Caudate nucleus (tissue), 63 donors: ENCODE measurements at places on chromosomes 6 and 20.

- DNase-seq = no peak
These were observed 27.1 kb upstream of the BACH2 start for GRCh38 chr6:90323706-90324105.

DNA sequence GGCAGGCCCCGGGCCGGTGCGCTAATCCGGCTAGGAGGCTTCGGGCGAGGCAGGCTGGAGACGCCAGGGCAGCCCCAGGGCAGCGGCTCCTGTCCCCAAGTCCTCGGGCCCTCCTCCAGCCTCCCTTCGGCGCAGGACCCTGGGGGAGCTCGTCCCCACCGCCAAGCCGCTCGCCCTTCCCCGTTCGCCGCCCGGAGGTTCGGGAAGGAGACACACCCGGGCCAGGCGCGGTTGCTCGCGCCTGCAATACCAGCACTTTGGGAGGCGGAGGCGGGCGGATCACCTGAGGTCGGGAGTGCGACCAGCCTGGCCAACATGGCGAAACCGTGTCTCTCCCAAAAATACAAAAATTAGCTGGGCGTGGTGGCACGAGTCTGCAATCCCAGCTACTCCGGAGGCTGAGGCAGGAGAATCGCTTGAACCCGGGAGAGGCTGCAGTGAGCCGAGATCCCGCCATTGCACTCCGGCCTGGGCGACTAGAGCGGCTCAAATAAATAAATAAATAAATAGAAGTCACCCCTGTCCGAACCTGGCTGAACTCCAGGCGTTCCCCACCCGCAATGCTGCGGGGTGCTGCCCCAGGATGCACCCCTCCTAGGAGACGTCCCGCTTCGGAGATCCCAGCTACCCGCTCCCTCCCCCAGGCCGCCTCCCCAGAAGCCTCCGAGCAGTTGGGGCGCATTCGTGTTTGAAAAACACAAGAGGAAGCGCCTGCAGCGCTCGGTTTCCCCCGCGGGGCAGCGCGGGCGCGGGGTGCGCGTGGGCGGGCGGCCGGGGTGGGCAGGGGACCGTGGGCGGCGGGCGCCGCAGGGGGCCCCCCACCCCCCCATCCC is 27.5 kb downstream of the SERPINB9 start:
- no peak for DNase-seq

- DNase-seq = no peak
These were observed 100.2 kb downstream of the TRMT11 start for GRCh38 chr6:126086560-126086959.

GRCh38 chr20:43863330-43863729 is 51.3 kb upstream of the TOX2 start:
- no peak for DNase-seq

- DNase-seq = peak; percentile 26
These were observed 78.7 kb upstream of the BTN3A2 start for GRCh38 chr6:26286168-26286877.

DNA sequence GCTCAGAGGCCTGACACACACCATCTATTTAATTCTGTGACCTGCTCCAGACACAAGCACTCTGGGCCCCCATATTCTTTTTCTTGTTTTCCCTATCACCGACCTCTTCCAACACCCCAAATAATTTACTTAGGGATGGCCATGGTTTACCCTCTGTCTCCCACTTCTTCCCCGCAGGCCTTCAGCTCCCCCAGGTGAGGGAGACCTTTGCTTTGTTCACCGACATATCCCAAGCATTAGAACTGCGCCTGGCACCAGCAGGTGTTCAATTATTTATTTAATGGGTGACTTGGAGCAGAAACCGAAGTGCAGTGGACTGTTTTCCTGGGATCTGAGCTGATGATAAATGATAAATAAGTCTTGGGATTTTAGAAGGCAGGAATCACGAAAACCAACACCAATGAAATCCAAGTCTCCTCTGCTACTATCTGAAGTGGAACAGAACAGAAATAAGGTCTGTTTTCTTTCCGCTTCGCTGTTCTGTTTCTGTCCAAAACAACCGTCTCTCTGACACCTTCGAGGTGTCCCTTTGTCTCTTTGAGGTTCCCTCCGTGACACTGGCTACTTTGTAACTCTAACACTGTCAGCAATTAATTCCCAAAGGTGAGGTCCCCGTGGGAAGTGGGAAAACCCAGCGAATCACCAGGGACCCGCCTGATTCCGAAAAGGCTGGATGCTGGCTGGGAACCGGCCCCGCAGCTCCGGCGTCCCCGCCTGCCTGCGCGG is 1.1 kb upstream of the RIN2 start:
- no peak for DNase-seq

- no peak for DNase-seq
These were observed 13.5 kb upstream of the DAAM2 start for GRCh38 chr6:39778581-39779255.

GRCh38 chr20:10949930-10950783 is 276.4 kb upstream of the JAG1 start:
- DNase-seq = no peak

DNA sequence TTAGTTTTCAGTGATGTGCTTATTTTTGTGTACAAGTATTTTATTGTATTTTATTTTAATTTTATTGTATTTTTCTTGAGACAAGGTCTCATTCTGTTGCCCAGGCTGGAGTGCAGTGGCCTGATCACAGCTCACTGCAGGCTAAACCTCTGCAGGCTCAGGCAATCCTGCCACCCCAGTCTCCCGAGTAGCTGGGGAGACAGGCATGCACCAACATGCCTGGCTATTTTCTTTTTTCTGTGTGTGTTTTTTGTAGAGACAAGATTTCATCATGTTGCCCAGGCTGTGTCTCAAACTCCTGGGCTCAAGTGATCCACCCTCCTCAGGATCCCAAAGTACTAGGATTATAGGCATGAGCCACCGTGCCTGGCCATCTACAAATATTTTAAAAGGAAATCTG is 146.3 kb downstream of the MANEA start:
- DNase-seq = no peak
